H9 (cell line): ENCODE measurements at places on chromosomes 6 and 20.

DNA sequence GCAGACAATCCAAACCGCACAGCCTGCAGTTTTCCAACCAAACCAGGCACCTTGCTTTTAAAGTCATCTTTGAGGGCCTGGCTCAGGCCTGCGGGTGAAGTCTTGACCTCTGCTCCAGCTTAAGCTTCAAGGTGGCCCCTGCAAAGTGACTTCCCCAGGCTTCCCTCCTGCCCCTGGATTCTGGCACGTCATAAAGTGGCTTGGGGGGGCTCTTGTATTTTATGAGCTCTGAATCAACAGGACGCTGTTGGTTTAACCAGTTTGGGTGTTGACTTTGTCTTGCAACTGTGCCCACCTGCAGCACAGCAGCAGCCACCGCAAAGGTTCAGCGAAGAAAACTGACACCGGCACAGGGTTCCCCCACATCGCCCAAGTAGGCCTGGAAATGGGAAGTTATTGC is 81.2 kb downstream of the NFATC2 start:
- no peaks in the 10 kb centered on the region for H3K4me1 ChIP-seq
- no peak overlapping the region for H3K4me3 ChIP-seq
- no peaks in the 10 kb centered on the region for H3K36me3 ChIP-seq
- DNase-seq: no peak
- no peaks in the 10 kb centered on the region for H3K27me3 ChIP-seq
- H3K27ac ChIP-seq: no peak overlapping the region

DNA sequence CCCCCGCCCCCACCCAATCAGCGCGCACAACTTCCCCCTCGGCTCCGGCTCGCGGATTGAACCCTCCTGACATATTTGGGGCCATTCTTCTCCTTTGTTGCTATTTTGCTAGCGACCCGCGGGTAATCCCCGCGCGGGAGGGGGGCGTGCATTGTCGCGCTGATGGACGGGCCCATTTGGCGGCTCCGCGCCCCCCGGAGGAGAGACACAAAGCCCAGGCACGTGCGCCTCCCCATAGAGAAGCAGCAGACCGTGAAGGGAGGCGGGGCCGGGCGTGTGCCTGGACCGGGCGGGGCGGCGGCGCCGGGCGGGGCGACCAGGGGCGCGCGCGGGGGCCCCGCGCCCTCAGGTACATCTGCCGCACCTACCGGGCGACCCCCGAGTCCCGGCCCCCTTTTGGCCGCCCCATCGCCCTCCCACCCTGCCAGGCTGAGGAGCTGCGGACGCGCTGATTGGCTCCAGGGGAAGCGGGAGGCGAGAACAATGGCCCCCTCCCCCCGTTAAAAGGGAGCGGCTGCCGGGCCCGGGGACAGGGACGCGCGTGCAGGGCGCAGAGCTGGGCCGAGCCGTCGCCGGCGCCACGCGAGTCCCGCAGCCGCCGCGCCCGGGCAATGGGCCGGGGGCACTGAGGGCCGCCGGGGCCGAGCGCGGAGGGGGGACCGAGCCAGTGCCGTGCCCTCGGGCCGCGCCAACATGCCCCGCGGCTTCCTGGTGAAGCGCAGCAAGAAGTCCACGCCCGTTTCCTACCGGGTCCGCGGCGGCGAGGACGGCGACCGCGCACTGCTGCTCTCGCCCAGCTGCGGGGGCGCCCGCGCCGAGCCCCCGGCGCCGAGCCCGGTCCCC is at the start of gene INSM1:
Gene INSM1, plus strand, starts transcription at position 530 of the 843 bp plus-strand sequence. Its CDS starts 164 bp downstream, at position 694.
- no peak within 1 kb of the TSS for H3K27ac ChIP-seq
- peaks cover 36% of the 10 kb centered on the region for H3K27me3 ChIP-seq
- H3K4me3 ChIP-seq: peak within 1 kb of the TSS; percentile 85
- DNase-seq: peak; percentile 80

DNA sequence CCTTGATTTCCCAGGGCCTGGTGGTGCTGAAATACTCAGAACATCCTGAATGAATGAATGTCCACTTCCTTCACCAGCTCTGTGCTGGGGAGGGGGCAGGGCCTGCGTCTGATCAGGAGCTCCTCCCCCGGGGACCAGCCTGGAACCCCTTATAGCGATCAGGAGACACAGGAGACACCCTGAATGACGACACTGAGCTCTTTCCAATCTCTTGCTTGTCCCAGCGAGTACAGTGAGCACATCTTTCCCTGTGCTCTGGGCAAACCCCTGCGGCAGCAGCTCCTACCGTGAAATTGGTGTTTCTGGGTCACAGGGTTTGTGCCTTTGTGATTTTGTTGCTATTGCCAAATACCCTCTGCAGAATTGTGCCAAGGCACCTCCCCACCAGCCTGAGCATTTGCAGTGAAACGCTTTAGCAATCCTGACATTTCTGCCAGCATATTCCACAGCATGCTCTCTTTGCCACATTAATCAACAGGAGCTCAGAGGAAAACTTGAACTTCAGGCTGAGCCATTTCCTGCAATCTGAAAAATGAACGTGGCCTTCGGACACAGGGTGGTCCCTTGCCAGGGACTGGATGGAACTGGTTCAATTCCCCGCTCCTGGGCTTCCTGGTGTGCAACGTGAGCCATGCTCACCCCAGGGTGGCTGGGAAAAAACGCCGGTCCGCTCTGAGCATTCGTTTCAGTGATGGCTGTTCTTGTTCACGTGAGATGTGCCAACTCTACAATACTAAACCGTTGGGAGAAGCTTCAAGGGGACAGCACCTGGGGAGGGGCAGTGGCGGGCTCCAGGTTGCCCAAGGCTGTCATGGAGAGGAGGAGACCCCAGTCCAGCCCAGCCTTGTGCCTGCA is 23.1 kb upstream of the MRGBP start:
- H3K4me1 ChIP-seq: peaks cover 3% of the 10 kb centered on the region; the same call in 1 of the 2 replicates
- H3K27me3 ChIP-seq: no peaks in the 10 kb centered on the region
- no peaks in the 10 kb centered on the region for H3K36me3 ChIP-seq
- DNase-seq: no peak

DNA sequence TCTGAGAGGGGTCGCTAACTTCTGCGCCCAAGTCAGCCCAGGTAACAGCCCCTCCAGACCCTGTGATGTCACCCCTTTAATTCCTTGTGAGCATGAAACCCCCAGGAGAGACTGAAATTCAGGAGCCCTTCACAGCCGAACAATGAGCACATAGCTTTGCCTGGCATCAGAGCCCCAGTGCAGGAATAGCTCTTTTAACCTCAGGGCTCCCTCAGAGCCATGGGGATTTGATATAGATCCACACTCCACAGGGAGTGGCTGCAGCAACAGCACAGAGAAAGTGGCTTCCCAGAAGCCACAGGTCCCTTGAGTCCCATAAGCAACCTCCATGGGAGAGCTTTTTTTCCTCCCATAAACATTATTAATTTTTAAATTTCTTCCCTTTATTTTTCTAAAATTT is 150.0 kb upstream of the MARCKS start:
- H3K36me3 ChIP-seq: no peaks in the 10 kb centered on the region
- H3K27ac ChIP-seq: no peak overlapping the region
- no peaks in the 10 kb centered on the region for H3K27me3 ChIP-seq
- H3K4me1 ChIP-seq: no peaks in the 10 kb centered on the region
- no peak for DNase-seq

DNA sequence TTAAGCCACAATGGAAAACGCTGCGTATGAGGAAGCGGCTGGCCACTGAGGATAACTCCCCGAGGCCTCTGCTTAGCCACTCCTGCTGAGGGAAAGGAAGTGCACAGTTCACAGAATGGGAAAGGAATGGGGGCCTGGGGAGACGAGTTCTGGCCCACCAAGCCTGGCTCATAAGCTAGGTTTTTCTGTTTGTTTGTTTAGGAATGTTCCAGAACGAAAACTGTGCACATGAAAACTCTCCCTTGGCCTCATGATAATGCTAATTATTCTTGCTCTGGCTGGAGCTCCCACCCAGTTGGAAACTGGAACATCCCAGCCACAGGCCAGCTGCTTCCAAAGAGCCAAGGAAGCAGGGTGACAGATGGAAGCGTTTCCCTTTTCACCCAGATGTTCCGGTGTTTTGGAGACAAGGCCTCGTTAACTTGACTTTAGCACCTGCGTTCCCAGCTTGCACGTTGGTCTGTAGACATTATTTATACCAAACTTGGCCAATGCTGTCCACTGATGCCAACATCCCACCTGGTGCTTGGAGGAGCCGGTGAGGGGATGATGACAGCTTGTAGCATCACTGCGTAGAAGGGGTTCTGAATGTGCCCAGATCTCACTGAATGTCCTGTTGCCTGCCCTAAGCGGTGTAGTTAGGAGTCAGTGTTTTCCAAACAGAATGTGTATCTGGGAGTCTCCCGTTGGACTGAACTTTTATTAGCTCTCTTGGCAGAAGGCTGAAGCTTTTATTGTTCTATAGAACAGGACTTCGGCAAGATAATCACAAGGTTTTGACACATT is 34.5 kb downstream of the APCDD1L start:
- H3K36me3 ChIP-seq: peaks cover 8% of the 10 kb centered on the region
- DNase-seq: peak; percentile 5
- no peak overlapping the region for H3K27ac ChIP-seq
- no peak overlapping the region for H3K4me3 ChIP-seq

- H3K27ac ChIP-seq: no peak overlapping the region
- no peaks in the 10 kb centered on the region for H3K27me3 ChIP-seq
- H3K4me3 ChIP-seq: no peak overlapping the region
- no peaks in the 10 kb centered on the region; the same call in 2 of the 3 replicates for H3K36me3 ChIP-seq
- DNase-seq: no peak
- H3K4me1 ChIP-seq: no peaks in the 10 kb centered on the region; the same call in 1 of the 2 replicates
Observed at GRCh38 chr6:166027761-166028160, 139.9 kb downstream of the TBXT start.

- H3K36me3 ChIP-seq: no peaks in the 10 kb centered on the region
- no peak overlapping the region for H3K27ac ChIP-seq
- no peak for DNase-seq
- H3K4me3 ChIP-seq: no peak overlapping the region
Observed at GRCh38 chr6:8334113-8334512, 101.2 kb downstream of the SLC35B3 start.

GRCh38 chr6:42971746-42972327 is 7.1 kb downstream of the PEX6 start:
- DNase-seq: no peak
- H3K27ac ChIP-seq: no peak overlapping the region
- H3K4me3 ChIP-seq: no peak overlapping the region
- H3K4me1 ChIP-seq: no peaks in the 10 kb centered on the region
